HT1080 (cell line): ENCODE measurements at places on chromosomes 3 and 15. TPM values are rescaled to one million over a fixed set of nuclear protein-coding genes. Genes with fewer than 3 reads are reported as not detected.
A peak's percentile ranks its signal among the peaks of the same experiment; 100 is the strongest.

GRCh38 chr3:51997935-51998596 lies 2.4 kb upstream of the RPL29 start:
- DNase-seq = peak; percentile 81

DNA sequence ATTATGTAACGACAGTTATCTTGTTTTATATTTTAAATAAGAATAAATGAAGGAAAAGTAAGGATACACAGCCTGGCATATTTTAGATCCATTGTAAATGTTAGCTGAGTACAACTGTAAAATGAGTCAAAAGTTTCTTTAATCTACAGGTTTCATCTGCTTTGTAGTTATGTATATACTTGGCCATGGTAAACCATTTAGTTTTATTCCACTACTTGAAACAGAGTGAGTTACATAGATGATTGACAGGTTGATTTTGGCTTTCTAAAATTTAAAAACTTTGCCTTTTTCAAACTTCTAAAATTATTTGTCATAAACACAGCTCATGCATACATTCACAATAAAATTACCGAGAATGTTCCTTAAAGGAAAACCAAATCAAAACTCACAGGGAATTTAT lies 371.2 kb downstream of the ROBO1 start:
- DNase-seq = no peak

- no peak for DNase-seq
Observed at GRCh38 chr3:138367911-138368310, 19.5 kb downstream of the MRAS start.

BOC gene
- 10.4 and 15.3 TPM in 2 replicates for total RNA-seq

CCR4 gene
- total RNA-seq = not detected in 2 replicates

GRCh38 chr3:123745184-123745855 lies 138.8 kb downstream of the MYLK start:
- DNase-seq = no peak

DNA sequence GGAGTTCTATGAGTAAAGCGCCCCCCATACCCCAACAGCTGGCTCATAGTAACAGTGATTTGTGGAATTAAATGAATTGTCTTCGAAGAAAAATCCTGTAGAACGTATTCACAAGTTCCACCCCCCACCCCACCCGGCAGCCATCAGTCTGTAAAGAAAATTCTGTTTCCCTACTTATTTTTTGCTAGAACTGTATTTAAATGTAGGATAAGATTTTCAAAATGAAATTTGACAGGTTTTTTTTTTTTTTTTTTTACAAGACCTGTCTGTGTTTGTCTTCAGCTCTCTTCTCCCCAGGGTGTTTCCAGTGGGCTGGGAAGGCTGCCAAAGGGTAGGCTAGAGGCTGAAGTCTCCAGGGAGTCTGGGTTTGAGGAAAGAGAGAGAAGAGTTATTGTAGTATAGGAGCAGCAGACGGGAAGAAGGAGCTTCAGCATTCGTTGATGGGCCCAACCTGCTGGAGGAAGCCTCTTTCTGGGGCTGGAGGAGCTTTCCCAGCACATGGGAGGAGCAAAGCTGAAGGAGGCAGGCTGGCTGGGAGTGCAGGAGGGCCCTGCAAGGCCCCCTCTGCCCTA lies 130.6 kb upstream of the SEMA6D start:
- peak; percentile 37 for DNase-seq

GRCh38 chr3:149377408-149378364 lies at the start of gene TM4SF1:
Gene TM4SF1, minus strand, starts transcription at chr3:149377649. Its CDS starts 102 bp downstream, at chr3:149377547.
- peak; percentile 100 for DNase-seq

GRCh38 chr15:55284426-55284825 lies 5.2 kb downstream of the RAB27A start:
- DNase-seq = no peak

VGLL3 gene
- 0.87 and 0.88 TPM in 2 replicates for total RNA-seq

BFSP2 gene
- total RNA-seq = not detected in 2 replicates

GRCh38 chr3:178306432-178307115 lies 229.7 kb upstream of the KCNMB2 start:
- no peak for DNase-seq

DNA sequence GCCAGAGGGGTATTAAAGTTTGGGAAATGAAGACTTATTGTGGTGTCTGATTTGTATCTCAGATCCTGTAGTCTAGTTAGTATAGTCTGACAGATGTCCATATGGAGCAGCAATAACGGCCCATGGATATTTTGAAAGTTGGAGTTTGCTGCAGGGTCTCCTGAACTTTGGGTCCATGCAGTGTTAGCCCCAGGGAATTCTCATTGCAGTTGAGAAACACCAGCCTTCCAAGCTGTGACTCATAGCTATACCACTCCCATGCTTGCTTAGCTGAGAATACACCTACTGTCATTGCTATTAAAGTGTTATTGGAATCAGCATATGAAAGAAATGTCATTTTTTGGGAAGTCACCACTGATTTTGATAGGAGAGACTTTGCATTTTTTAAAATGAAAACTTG lies 29.2 kb downstream of the TMOD2 start:
- DNase-seq = no peak

DNA sequence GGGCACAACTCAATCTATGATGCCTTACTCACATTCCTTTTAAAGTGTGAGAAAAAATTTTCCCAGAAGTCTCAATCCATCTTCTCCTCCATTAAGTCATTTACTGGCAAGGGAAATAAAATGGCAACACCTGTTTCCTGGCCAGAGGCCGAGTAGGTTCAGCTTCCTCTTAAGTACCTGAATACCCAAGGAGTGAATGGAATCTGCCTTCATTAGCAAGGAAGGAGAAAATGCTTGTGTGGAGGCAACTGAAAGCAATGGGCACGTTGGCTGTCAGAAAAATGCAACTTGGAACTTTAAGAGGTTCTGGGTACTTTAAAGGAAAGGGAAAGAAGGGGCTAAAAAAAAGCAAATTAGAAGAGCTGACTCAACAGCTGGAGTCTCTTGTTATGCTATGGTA lies 423.6 kb upstream of the ARL6 start:
- DNase-seq = no peak

DNA sequence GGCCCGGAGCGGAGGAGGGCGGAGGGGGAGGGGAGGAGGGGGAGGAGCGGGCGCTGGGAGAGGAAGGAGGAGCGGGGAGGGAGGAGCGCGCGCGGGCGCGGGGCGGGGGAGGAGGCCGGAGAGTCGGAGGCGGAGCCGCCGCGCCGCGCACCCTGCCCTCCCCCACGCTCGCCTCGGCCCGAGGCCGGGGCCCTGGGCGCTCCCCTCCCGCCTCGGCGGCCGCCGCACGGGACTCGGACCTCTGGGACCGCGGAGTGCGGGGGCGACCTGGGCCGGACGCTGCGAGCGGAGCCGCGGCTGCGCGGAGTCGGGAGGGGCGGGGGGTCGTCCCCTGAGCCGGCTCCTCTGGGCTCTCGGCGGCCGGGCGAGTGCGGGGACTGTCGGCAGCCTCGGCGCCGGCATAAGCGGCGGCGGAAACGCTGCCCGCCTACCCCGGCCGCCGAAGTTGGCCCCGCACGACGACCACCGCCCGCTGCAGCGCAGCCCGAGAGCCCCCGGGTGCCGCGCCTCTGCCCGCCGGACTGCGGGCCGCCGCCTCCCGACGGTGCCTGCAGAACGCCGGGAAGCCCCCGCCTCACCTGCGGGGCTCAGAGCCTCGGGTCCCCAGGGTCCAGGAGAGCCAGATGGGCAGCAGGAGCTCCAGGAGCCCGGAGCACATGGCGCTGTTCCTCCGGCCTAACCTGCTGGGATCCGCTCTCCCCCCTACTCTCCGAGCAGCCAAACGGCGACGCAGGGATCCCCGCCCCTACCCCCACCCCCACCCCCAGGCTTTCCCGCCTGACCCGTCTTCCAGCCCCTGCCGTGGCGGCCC lies 406 bp upstream of the GABRB3 start:
- DNase-seq = no peak

DNA sequence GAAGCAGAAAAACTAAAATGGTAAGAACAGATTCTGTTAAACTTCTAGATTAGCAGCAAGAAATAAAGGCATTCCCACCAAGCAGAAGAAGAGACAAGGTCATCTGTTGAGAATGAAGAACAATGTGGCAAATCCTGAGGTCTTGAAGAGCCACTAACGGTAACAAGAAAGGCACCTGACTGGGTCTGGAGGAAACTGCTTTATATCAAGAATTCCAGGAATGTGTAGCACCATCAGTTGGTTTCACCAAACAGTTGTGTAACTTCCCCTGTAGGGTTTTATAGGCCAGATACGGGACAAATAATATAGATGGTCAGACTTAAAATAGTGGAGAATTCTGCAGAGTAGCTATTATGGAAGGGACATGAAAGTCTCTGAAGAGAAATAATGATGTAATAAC lies 57.3 kb downstream of the ACAP2 start:
- DNase-seq = peak; percentile 80

GRCh38 chr3:75144406-75144805 lies 519.7 kb upstream of the FRG2C start:
- no peak for DNase-seq

OSTN gene
- total RNA-seq = not detected in 2 replicates

- no peak for DNase-seq
Observed at GRCh38 chr3:153246806-153247205, 84.8 kb downstream of the RAP2B start.

MRPS25 gene
- total RNA-seq = 66.4 and 69.0 TPM in 2 replicates

SCAPER gene
- total RNA-seq = 4.3 and 6.2 TPM in 2 replicates
